ENCODE measurements at places on chromosomes 5 and 9.

GRCh38 chr9:38406476-38407186 is 14.1 kb downstream of the ALDH1B1 start:
- DNase-seq = no peak

DNA sequence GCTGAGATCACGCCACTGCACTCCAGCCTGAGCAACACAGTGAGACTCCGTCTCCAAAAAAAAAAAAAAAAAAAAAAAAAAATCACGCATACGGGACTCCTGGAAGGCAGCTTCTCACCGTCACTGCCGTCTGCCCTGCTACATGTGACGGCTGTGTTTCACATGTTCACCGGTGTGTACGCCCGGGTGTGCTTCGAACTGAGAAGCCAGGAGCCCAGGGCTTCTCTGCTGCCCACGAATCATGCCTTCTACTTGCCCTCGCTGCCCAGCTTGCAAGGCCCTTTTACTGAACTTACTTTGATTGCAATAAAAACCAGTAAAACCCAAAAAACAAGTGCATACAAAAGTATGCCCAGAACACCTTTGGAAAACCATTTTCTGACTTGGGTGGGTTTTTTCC is 5.8 kb upstream of the NKD2 start:
- no peak for DNase-seq

DNA sequence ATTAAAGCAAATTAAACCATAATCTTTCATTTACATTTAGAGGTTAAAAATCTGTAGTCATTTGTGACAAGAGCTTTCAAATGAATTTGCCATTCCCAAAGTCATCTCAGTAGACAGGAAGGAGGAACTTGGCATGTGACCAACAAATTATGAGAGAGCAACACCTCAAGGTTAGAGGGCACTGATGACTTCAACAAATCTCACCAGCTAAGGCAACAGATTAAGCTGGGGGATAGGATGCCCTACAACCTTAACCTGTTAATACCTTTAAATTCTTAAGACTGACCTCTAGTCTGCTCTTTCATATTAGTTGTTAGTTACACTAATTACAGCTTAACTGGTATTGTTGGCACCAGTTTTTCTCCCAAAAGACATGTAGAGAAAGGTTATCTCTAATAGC is 18.4 kb downstream of the POU5F2 start:
- DNase-seq = no peak

- no peak for DNase-seq
Measured at GRCh38 chr5:6236858-6237481, 141.4 kb downstream of the MED10 start.

DNA sequence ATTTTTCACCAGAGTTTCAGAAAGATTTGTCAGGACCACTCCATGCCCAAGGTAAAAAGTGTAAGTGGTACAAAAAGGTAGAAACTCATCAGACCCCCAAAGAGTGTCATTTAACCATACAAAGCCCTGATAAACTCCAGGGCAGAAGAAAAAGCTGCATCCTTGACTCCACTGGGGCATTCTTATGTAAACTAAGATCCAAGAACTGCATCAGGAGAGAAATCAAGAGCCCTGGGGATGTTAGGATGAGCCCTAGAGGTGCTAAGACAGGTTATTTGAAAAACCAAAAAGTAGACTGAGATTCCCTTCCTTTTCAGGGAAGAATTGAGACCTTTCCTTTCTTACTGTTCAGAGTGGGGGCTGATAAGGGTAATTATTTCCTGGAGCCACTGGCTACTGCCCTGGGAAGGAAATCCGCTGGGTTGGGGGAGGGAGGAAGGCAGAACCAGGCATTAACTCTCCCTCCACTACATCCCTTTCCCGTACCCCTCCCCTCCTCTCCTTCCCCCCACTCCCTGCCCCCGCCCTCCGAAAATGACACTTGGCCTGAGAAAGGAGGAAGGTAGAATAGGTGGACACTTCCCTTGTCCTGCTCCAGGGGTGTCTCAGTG is 54.7 kb downstream of the FXN start:
- DNase-seq = no peak

DNA sequence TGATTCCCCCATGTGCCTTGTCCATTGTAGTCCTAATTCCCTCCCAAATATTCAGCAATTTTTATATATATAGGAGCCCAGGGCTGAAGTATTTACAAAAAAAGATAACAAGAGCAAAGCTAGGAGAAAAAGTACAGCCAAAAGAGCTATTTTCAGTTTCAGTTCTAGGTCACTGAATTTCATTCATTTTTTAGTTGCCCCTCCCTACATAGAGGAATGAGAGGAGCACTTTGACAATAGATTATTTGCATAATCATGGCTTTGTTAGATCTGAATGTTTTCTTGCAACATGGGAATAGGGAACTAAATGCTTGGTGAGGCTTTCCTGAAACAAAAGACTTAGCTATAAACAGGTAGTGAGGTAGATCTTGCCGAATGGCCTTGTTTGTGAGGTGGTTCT is 15.3 kb upstream of the F2RL2 start:
- DNase-seq = no peak

DNA sequence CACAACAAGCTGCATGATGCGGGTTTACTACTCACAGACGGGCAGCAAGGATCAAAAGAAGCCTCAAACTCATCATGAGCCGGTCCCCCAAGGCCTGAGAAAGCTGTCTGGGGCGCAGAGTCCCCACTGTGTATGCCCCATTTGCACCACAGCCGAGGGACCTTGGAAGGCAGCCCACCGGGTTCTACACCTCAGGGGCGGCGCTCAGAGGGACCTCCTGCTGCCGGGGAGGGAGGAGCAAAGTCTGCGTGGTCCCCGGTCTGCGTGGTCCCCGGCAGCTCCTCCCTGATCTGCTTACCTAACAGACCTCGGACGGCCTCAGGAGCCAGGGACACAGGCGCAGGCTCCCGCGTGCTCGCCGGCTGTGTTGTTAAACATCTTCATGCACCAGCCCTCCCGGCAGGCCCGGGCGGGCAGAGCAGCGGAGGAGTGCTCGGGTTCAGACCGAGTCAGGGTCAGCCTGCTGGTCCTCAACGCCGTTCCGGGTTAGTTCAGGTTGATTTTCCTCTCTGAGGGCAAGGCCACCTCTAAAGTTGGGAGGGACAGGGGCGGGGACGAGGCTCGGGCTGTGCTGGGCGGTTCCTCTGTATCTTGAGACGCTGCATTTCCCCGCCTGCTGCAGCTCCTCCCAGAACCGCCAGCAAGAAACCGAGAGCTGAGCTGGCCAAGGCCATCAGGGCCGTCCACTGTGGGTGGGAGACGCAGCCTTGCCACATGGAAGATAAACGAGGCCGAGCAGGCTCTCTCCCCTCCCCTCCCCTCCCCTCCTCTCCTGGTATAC is 74.6 kb downstream of the MRPL36 start:
- no peak for DNase-seq

DNA sequence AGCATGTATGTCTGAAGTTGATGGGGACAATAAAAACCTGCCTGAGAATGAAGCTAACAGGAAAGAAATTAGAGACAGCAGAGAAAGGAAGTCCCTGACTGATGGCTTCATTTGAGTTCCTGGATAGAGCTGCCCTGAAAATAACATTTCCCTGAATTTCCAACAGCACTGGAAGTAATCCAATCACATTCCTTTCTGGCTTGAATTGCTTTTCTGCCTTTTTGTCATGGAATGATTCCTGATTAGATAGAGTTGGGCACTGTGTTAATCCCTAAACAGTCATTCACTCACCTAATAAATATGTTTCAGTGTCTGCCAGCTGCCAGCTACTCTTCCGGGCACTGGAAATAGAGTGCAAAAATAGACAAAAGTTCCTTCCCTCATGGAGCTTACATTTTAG is 30.0 kb upstream of the SH3RF2 start:
- no peak for DNase-seq

DNA sequence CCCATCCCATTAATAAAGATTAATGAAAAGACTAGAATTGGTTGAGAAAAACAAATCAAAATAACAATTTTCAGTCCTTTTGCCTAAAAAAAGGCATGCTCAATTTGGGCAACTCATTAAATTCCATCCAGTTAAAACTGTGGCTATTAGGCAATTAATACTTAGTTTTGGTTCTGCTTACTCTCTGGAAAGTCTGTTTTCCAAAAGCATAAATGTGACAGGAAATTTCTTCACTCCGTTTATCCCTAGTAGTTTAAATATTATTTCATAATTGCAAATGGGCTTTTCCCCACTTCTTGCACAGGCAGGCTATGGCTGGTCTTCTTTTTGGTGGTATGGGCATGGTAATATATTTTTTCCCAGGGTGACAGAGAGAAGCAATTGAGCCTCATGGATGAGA is 373.3 kb upstream of the KLF4 start:
- DNase-seq = no peak

DNA sequence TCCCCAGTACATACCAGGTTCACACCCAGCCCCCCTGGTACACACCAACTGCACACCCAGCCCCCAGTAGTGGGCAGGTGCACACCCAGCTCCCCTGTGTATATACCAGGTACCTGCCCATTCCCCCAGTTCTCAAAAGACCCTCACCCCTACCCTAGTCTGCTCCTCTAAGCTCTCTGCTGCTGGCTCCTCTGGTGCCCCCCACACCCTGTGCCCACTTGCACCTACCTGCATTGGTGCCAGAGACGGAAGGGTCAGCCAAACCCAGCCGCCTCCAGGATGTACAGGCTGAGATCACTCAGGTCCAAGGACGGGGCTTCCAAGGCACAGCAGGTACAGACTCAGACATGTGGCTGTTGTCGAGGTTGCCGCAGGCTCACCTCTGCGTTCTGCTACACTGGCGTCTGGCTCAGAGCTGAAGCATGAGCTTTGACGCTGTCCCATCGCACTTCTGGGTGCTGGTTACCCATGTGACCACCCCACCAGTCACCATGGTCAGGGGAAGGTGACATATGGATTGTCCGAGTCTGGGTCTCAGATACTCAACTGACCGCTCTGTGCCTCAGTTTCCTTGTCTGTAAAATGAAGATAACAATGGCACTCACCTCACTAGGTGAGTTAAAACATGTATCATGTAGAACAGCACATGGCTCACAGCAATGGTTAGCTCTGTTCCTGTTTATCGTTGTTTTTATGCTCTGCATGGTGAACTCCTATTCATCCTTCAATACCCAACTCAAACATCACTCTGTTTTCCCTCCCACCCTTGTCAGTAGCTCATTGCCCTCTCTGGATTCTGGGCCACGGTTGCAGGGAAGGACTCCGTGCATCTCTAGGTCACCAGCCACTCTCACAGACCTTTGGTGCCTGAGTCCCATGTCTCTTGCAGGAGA is 45.3 kb upstream of the SUSD3 start:
- no peak for DNase-seq

DNA sequence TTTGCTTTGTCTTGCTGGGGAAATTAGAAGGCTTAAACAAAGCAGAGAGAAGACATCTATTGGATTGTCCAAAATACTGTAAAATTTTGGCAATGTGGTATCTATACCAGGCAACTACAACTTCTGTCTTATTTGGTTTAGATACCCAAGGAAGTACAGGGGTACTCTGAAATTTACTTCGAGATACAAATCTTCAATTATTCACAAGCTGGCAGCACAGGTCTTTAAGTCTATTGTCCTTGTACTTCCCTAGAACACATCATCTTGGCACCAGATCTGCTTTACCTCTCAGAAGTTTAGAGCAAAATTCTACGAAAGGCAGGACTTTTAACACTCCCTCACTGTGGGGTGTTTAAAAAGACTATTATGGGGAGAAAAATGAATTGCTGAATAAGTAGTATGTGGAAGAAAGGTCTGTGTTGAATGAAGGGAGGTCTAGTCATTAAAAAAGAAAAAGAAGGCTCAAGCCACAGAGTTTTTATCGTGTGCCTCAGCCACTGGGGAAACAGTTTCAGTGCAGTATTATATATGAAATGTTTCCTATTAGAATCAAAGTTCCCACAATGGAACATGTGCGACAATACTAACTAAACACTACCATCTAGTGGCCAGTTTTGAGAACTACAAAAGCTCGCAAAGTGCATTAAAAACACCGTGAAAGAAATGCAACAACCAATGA is 93.7 kb downstream of the PDE4D start:
- DNase-seq = no peak

DNA sequence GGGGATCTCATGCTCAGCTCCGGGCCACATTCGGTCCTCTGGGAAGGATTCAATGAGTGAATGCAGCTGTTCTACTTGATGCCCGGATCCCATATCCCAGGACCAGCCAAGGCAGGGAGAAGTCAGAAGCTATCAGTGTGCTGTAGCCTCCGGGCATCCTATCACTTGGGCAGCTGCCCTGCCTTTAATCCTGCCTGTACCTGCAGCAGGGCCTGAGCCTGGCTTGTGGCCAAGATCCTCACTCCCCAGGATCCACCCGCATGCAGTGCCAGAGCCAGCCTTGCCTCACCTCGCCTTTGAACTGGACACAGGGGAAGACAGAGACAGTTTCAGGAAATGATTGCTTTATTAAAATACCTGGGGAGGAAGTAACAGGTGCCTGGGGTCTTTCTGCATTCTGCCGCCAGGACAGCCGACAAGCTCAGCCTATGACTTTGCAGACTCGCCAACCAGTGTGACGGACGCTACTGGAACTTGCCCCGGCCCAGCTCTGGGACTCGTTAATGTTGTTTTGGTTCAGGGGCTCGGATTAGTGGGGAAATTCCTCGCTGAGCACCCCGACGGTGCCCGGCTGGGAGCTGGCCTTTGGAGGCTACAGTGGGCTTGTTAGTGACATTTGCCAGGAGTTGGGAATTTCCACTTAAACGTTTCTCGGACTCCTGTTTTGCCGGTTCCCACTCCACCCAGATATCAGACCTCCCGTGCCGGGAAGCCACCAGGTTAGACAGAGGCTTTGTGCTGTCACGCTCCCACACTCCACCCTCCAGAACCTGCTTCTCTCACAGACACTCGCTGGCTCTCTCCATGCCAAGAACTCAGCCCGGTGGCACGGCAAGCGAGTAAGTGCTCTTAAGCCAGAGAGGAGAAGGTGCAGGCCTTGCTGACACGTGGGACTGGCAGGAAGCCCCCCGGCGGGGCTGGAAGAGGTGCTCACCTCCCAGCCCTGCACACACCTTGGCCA is 721 bp downstream of the PTGES start:
- no peak for DNase-seq

GRCh38 chr9:124139001-124139400 is 118.7 kb upstream of the NEK6 start:
- no peak for DNase-seq

- no peak for DNase-seq
Measured at GRCh38 chr5:135018457-135018856, 15.6 kb downstream of the PITX1 start.

DNA sequence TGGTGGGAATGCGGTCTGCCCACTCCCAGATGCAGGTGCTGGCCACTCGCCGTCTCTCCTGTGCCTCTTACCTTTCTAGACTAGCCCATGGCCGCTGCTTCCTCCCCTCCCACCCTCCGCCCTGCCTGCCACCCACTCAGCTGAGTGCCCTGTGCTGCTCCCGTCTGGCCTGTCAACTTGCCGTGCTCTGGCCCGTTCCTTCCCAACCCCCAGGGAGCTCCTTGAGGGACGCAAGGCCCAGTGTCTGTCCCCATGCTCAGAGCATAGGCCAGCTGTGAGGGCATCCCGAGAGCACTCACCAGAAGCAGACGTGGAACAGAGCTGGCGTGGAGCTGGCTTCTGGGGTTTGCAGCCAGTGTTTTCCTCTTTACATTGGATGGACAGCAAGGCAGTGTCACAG is 20.2 kb downstream of the HNRNPH1 start:
- DNase-seq = no peak

DNA sequence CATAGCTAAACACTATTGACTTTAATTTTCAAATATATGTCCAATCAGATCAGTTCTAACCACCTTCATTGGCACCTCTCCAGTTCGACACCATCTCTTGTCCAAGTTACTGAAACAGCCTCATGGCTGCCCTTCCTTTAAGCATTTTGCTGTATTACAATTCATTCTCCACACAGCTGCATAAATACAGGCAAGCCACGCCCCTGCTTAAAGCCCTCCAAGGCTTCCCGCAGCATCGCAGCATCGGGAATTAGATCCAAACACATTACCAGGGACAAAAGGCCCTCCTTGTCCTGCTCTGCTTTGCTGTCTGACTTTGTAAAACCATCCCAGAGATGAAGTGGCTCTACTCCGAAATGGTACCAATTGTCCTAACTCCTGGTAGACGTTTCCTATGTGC is 75.1 kb upstream of the RAI14 start:
- DNase-seq = no peak

All from AG09319 (cell line).